T-helper 2 cell treated with Interferon-gamma antibody and Interleukin-4, amounts not matched to agents 5 μg/mL and 100 μg/mL, for 36 hours (primary cell): ENCODE measurements at places on chromosomes 2 and 18.

DNA sequence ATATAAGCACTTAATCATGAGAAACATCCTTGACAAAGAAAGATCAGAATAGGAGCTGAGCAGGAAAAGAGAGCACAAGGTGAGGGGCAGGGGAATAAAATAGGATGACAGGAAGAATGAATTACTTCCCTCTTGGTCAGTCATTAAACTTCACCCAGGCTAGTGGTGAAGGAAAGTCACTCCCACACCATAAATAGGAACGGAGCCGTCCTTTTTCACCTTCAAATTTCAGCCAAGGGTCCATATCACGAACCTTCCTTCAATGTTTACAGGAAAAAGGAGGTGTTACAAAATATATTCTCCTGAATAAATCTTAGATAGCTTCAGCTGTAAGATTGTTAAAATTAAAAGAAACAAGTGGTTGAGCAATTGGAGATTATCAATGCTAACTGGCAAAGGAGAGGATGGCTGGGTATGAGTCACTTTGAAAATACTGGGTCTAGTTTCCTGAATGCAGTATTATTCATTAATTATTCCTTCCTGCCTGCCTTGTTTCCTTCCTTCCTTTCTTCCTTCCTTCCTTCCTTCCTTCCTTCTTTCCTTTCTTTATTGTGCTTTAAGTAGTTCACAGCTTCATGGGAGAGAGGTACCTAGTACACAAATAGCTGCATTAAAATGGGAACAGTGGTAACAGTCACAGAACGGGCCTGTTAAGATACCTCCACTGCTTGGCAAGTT lies 292.3 kb upstream of the ID2 start:
- no peak for DNase-seq

DNA sequence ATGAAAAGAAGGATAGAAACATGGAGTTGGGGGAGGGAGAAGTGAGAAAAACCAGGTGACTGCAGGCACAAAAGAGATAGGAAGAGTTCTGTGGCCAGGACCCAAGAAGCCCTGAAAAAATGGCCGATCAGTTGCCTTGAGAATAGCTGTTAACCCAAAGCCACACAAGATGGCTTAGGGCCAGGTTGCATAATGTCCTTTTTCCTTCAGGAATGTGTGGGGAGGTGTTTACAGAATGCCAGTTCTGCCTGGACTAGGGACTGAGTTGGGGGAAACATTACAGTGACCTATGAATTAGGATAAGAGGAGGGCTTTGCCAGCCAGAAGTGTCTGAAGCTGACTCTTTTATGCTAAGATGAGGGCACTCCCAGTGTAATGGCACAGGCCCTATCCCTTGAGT lies 17.1 kb downstream of the FAM110C start:
- DNase-seq: no peak

DNA sequence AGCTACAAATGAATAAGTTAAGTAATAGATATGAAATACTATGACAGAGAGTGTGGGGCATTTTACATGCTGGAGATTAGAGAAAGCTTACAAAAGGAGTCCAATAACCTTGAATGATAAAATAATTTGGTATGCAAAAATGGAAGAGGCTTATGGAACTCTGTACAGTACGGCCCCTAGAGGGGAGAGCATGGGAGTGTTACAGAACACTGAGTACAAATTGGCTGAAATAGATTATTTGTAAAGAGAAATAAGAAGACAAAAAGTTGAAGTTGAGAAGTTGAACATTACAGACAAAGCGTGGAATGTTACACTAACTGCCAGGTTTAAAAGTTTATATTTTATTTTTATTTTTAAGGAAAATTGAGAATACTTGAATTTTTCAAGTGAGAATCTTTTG lies 192.1 kb upstream of the DOK6 start:
- no peak for DNase-seq

GRCh38 chr18:77197073-77197472 lies 52.6 kb upstream of the GALR1 start:
- DNase-seq: no peak

GRCh38 chr2:4973973-4974372 lies 718.2 kb upstream of the SOX11 start:
- DNase-seq: no peak

- DNase-seq: no peak
These were observed 45.7 kb upstream of the TPO start for GRCh38 chr2:1367601-1368000.

DNA sequence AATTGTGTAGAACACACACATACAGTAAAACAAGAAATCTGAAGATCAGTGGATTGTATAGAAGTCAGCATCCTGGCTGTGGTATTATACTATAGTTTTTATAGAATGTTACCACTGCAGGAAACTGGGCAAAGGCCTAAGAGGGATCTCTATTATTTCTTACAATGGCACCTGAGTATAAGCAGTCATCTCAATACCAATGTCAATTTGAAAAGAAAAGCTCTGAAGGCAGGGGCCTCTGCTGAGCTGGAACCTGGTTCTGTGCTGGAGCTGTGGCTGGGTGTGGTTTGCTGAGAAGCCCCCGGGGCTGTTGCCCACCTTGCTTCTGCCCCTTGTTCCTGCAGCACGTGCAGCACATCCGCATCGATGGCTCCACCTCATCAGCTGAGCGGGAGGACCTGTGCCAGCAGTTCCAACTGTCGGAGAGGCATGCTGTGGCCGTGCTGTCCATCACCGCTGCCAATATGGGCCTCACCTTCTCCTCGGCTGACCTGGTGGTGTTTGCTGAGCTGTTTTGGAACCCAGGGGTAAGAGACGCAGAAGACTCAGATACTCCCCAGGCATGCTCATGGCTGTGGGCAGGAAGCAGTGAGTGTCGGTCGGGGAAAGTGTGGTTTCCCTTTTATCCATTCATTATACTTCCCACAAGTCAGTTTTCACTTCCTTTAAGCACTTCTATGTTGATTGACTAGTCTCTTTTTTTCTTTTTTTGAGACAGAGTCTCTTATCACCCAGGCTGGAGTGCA lies 23.5 kb upstream of the RPL37A start:
- DNase-seq: peak; percentile 35

GRCh38 chr18:13521418-13521817 lies 204.9 kb downstream of the FAM210A start:
- no peak for DNase-seq

DNA sequence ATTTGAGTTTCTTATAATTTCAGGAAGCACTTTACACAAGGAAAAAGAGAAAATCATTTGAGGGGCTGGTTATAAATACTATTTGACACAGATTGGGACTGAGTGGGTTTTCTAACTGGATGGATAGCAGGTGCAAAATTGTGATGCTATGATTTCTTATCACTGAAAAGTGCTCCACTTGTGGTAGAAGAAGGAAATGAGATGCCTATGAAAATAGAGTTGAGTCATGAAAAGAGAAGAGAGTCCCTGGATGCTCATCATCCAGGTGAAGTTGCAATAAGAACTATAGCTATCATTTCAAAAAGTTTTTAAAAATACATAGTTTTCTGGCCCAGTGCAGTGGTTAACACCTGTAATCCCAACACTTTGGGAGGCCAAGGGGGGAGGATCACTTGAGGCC lies 39.4 kb upstream of the NFE2L2 start:
- no peak for DNase-seq

GRCh38 chr2:114949228-114949804 lies 506.9 kb downstream of the DPP10 start:
- DNase-seq: no peak

DNA sequence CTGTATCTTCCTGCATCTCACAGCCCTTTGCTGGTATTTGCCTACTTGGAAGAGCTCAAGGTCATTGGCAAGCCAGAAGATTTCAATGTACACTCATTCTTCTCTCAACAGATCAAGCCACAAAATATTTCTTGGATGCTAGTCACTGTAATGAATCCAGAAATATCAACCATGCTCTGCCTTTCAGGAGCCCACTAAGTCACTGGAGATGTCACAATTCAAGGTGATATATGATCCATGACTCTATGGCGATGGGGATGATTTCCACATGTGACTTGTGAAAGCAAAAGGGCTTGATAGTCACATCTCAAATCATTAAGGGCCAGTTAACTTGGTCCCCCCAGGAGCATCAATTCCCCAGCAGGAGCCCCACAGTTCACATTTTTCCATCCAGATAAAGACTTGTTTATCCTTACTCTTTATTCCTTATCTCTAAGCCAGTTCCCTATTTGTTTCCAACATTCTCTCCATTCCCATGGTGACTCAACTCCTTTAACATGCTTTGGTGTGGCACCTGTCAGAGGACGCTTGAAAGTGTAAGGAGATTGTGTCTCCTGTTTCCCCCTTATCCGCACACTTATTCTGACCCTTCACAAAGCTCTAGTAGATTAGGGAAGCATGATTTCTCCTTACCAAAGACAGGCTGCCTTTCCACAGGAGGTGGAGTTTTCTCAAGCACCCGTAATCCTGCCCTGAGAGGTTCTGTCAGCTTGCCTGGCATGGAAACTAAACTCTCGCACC lies 15.8 kb downstream of the PKDCC start:
- no peak for DNase-seq

DNA sequence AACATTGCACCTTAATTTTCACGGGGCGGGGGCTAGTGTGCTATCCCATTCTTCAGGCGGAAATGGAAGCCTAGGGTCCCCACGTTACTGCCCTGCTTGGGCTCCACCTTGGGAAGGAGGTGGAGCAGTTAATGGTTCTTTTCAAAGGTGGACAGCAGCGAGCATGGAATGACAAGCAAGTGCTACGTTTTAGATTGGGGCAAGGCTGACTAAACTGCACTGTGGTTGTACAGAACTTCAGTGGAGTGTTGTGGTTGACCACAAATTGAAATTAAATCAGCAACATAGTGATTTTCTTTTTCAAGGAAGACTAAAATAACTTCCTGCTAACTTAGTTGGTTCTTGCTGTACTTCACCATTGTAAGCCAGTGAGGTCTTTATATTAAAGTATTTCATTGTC lies 47.0 kb downstream of the CHRNA1 start:
- DNase-seq: peak; percentile 36

DNA sequence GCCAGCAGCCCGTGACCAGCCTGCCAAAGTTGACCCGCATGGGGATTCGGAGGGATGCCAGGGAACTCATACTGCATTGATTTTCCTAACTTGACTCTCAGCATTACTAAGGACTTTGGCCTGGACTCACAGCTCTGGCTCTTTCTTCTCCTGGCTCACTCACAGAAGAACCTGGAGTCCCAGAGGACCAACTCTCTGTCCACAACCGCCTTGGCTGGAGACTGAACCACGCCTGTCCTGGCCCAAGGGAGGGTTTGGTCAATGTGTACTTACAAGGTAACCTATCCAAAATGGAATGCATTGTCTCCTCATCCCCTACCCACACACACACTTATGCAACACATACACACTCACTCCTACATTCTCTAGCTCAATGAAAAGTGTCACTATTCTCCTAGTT lies 135.6 kb upstream of the KLHL29 start:
- DNase-seq: no peak

- no peak for DNase-seq
These were observed 23.4 kb upstream of the TMEM87B start for GRCh38 chr2:112031473-112032223.

DNA sequence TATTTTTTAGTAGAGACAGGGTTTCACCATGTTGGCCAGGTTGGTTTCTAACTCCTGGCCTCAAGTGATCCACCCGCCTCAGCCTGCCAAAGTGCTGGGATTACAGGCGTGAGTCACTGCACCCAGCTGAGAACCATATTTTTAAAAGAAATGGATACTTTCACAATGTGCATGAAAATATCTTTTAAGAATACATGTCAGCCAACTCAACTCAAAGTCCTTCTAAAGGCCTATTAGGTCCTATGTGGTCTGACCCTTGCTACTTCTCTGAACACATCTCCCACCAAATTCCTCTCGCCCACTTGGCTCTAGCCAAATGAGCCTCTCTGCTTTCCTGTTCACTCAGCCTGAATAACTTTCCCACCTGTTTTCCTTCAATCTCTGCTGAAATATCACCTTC lies 119.6 kb downstream of the MTX2 start:
- no peak for DNase-seq

DNA sequence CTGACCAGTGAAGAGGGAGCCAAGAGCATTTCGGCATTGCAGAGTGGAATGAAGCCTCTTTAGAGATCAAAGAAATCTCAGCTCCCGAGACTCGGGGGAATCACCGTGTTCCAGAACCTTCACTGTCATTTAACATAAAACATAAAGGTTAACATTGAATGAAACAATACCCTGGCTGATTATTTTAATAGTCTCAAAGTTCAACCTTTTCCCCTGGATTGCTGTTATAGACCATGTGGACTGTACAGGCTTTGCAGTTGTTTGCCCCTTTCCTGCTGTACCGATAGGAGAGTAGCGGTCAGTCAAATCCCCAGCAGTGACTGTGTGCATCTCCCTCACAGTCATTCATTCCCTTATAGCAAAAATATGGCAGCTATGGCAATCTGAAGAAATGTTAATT lies 48.4 kb downstream of the POU3F3 start:
- no peak for DNase-seq

GRCh38 chr2:86038291-86039081 lies 67.2 kb downstream of the POLR1A start:
- DNase-seq: peak; percentile 85

DNA sequence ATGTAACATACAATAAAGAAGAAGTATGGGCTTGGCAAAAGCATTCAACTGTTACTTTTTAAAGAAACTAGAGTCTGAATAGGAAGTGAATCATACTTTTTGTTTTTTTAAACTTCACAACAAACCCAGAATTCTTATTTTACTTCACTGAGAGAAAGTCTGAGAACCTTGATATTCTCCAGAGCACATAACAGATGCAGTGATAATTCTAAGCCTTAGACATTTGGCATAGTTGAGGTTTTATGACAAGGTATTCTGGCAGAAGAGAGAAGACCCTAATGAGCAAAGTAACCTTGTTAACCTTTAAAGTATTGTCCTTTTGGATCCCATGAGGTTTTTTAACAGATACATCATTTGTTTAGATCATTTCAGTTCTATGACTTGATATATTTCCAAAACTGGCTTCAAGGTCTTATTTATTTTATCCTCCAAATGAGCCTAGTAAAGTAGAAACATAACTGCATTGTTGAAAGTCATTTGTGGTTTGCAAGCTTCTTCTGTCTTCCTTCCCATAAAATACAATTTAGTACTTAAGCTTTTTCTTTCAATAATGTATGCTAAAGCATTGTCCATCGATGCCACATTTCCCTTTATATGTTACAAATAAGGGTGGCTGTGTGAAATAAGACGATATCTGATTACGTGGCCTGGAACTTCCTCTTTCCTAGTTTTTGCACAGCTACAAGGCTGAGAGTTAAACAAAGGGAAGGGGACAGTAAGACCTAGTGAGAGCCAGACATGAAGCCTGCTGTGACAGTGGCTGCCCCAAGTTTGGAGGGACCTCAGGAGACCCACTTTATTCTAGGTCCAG lies 86.1 kb upstream of the ITPRID2 start:
- no peak for DNase-seq

DNA sequence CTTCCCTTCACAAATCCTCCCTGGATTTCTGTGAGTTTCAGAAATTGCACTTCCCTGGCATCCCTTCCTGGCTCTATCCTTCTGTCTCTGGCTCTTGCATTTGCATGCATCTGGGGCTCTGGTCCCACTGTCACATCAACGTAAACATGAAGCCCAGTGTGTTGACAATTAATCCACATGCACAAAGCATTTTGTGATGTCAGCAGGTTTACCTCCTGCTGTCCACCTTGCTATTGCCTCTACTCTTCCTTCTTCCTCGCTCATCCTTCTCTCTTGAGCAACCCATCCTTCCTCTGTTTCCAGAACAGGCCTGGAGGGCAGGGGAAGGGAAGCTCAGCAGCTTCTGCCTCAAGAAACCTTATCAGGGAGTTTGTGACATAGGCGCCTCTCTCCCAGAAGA lies 111.7 kb upstream of the ATP5MC3 start:
- no peak for DNase-seq

GRCh38 chr2:221649051-221649775 lies 77.1 kb upstream of the EPHA4 start:
- no peak for DNase-seq
